SJCRH30 (cell line): ENCODE measurements at places on chromosomes 7 and 10. TPM values are rescaled to one million over a fixed set of nuclear protein-coding genes. Genes with fewer than 3 reads are reported as not detected.
A peak's percentile ranks its signal among the peaks of the same experiment; 100 is the strongest.

DNA sequence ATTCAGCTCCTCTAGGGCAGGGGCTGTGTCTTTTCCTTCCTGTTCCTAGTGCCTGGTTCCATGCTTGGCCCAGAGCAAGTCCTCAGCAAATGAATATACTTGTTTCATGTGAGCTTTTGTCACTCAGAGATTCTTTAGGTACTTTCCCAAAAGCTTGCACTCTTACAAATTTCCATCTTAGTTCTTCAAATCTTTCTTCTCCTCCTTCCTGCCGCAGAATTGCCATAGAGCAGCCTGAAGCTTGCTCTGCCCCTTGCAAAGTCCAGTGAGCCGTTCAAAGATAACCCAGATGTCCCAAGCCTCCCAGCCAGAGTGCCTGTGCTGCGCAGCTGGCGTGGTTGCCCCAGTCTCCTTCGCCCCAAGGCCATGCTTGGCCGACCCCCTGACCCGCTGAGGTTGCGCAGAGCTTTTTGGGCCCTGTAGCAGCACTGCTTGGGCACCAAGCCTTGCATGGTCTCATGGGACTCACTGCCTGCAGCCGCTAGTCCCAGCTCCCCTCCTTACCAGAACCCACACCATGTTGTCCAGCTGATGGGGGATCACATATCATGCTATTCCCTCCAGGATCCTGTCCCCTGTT lies 20.7 kb downstream of the CHST3 start:
- no peak for DNase-seq

DNA sequence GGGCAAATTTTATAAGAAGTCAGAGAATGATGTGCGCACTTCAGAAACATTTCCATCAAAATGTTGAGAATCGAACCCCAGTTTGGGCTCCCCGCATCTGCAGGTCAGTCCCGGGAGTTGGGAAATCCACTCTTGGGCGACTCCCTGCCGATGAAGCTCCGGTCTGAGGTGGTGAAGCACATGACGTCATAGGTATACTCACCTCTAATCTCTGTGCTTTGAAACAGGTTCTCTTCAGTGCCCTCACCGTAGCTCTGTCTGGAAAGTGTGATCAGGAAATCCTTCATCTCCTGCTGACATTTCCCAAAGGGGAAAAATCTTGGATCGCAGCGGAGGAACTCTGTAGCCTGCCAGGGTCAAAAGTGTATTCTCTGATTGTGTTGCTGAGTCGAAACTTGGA lies 138.5 kb downstream of the ABCA13 start:
- DNase-seq: no peak

Gene SPDYE1
- not detected in 2 replicates for total RNA-seq

DNA sequence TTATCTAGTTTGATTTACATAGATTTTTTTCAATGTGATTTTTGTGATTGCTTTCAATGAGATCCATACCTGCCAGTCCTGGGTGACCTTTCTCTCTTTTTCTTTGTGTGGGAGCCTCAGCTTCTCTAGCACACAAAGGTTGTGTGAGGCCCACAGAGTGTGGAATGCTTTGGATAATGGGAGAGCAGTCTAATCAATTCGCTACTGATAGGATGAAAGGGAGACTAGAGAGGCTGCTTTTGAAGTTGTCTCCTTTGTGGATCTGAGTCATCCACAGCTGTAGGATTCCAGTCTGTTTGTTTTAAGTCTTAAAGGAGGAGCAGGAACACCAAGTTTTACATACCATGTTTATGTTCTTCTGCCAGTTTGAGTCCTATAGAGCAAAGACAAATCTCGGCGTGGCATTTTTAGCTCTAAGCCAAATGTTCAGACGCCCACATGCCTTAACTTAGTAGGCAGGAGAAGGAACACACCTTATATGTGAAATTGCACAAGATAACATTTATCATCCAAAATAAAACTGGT lies 330.0 kb downstream of the ARL4A start:
- peak; percentile 6 for DNase-seq

Gene FAM13C
- total RNA-seq: 0.91 and 1.1 TPM in 2 replicates

Gene SLC16A12
- 0.15 and 0.18 TPM in 2 replicates for total RNA-seq

DNA sequence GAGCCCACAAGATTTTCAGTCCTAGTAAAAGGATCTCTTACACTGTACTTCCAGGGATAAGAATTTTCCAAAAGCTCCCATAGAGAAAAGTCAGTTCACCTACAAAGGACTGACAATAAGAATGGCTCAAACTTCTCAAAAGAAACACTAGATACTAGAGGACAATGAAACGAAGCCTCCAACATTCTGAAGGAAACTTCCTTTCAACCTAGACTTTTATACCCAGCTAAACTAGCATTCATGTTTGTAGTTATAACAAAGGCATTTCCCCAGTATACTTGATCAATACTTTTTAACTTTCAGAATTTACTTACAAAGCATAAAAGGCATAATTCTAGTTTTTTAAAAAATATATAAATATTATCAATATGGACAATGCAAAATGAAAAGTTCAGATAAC lies 41.0 kb upstream of the DNAAF5 start:
- no peak for DNase-seq

Gene SLC16A9
- 1.3 and 1.5 TPM in 2 replicates for total RNA-seq

- DNase-seq: no peak
Measured at GRCh38 chr10:49362596-49363260, 33.2 kb downstream of the DRGX start.

- DNase-seq: no peak
Measured at GRCh38 chr7:7696458-7697119, 21.8 kb downstream of the RPA3 start.

- no peak for DNase-seq
Measured at GRCh38 chr10:14588084-14588937, 186.4 kb downstream of the FAM107B start.

DNA sequence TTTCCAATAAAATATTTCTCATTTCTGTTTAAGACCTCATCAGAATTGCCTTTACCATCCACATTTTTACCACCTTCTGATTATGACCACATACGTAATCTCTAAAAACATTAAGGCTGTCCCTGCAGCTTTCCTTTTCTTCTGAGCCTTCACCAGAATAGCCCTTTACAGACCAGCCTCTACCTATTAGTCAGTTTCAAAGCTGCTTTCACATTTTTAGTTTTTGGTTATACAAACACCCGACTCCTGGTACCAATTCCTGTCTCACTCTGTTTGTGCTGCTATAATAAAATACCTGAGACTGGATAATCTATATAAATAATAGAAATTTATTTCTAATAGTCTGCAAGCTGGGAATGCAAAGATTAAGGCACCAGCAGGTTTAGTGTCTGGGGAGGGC lies 15.4 kb upstream of the GTF2IRD1 start:
- DNase-seq: no peak

DNA sequence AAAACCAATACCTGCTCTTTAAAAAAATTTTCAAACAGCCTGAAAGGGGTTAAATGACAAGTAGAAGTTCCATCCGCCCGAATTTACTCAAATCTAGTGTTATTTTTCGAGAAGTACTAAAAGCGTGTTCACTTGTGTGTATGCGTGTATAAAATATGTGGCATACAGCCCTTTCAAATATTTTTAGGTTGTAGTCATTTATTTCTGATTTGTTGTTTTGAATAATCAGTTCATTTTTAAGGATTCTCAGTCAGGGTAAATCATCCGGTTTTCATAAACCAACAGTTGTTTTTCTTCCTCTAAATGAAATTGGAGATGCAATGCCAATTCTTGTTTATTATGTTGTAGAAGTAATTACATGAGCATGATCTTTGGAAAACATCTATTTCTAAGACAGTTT lies 6.9 kb upstream of the SUN1 start:
- no peak for DNase-seq

DNA sequence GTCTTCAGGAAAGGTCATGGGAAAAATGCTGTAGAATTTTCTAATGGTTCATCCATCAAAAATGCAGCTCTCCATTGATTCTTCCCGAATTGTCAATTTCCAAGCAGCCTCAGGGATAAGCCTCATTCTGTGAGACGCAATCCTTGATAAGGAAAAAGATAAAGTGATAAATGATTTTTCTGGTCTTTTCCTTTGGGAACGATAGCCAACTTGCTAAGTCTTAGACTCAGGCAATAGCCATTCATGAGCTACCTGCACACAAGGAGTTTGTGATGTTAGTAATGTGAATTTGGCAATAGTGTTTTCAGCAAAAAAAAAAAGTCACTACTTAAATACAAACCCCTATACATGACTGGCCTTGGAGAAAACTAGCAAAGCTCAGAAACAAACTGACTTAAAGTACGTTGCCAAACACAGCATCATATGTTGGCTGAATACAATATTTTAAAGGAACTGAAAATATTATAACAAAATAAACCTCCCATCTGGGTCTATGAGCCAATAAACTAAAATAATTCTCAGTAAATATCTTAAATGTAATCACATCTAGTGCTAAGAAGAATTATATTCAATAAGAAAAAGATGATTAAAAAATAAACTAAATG lies 75.5 kb downstream of the KLF6 start:
- DNase-seq: no peak

- DNase-seq: no peak
Measured at GRCh38 chr10:70085975-70086613, 33.4 kb downstream of the MACROH2A2 start.

DNA sequence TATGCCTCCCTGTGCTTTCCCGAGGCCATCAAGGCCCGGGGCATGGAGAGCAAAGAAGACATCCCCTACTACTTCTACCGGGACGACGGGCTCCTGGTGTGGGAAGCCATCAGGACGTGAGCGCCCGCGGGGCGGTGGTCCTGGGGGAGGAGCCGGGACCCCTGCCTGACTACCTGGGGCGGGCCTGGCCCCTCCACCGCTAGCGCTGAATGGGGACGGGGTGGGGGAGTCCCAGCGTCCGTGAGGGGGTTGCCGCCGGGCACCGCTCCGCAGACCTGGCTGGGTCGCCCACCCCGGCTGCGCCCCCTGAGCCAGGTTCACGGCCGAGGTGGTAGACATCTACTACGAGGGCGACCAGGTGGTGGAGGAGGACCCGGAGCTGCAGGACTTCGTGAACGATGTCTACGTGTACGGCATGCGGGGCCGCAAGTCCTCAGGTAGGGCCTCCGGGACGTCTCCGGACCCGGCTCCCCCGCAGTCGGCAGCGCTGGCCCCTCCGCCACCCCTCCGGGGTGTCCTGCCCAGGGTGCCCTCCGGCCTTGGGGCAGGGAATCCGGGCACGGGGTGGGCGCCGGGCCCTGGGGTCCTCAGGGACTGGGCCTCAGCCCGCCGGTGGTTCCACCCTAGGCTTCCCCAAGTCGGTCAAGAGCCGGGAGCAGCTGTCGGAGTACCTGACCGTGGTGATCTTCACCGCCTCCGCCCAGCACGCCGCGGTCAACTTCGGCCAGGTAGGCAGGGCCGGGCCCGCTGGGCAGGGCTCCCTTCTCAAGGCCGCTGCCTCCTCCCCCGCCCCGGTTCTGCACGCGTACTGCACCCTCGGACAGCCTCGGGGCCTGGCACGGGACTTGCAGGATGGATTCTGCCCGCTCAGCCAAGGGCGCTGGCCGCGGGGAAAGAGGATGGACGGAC lies 69.3 kb downstream of the ALOX5 start:
- DNase-seq: no peak

Gene SGCE
- 52.5 and 55.2 TPM in 2 replicates for total RNA-seq
